ENCODE measurements at places on chromosomes 16 and 17. TPM values are rescaled to one million over a fixed set of nuclear protein-coding genes. Genes with fewer than 3 reads are reported as not detected.

ELMO3 gene
- total RNA-seq: 0.90 TPM

NPTX1 gene
- 0.29 TPM for total RNA-seq

DNA sequence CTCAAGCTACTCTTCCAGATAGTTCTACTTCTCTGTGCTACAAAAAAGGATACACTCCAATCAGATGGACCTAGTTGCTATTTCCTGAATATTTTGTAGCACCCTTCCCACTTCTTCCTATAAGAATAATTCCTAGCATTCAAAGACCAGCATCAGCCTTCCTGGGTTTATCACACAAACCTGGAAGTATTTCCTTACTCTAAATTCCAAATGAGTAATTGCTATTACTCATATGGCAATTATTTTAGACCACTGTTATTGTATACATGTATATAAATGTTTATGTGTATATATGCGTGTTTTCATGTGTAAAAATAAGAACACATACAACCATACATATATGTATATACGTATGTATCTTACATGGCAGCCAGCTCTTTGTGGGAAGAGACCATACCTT lies 130.6 kb downstream of the MYO1D start:
- DNase-seq: no peak

GRCh38 chr17:35900708-35901480 lies 20.7 kb upstream of the CCL5 start:
- DNase-seq: no peak

DNA sequence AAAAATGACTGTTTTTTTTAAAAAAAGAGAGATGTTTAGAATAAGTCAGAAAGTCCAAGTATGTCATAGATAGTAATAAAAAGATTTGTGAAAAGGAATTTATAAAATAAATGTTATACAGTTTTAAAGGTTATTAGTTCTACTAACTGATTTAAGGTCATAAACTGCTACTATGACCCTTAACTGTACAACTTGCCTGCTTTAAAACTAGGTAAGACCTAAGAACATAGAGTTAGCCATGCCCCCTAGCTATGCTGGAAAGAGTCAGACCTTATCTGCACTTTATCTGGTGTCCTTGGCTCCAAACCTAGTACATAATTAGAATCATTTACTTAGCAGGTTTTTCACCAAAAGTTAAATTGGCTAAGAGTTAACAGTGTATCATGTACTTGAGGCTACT lies 23.5 kb upstream of the SLC6A2 start:
- DNase-seq: no peak

GRCh38 chr17:73769479-73769878 lies 125.2 kb upstream of the SDK2 start:
- DNase-seq: no peak

CDH11 gene
- not detected for total RNA-seq

DNA sequence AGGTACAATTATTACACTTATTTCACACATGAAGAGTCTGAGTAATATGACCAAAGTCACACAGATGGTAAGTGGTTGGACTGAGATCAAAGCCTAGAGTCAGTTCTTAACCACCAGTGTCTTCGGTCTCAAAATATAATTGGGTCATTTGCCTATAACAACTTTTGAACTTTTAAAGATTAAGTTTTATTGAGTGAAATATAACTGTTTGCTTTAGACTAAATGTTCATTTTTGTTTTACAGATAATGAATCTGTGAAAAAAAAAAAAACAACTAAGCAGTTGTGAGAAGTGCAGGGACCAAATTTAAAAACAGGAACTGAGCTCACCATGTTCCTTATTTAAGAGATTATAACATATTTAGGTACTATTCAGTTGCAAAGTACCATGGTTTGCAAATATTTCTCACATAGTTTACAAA lies 150.1 kb downstream of the ITFG1 start:
- DNase-seq: no peak

- DNase-seq: no peak
These were observed 2.0 kb upstream of the NAE1 start for GRCh38 chr16:66832661-66833305.
